Calu3 (cell line): ENCODE measurements at places on chromosomes 11 and 22.
A peak's percentile ranks its signal among the peaks of the same experiment; 100 is the strongest.

- no peak for DNase-seq
Measured at GRCh38 chr22:31585161-31585859, 76.7 kb downstream of the PISD start.

DNA sequence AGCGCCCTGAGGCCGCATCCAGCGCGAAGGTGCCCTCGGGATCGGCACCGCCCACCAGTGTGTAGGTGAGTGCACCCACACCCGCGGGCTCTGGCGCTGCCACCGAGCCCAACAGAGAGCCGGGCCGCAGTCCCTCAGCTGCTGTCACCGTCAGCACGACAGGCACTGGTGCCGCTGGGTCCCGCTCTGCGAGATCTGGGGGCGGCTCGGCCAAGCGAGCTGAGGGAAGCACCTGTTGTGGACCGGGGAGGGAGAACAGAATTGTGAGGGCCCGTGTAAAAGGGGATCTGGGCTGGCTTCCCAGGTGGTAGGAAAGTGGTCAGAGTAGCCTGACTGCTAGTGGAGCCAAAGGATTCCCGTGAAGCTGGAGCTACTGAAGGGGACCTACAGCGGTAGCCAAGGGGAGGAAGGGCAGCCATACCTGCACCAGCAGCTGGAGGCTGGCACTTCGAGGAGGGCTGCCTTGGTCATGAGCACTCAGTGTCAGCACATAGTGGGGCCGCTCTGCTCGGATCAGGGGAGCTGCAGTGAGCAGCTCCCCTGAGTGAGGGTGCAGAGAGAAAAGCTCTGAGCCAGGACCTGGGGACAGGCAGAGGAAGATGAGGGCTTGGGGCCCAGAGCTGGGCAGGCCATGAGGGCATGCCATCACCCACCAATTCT, 11.5 kb upstream of the TPP1 start:
- no peak for DNase-seq

GRCh38 chr11:124891373-124891861, 6.2 kb downstream of the ROBO4 start:
- DNase-seq: no peak

- no peak for DNase-seq
Measured at GRCh38 chr11:33016654-33017053, 976 bp downstream of the DEPDC7 start.

DNA sequence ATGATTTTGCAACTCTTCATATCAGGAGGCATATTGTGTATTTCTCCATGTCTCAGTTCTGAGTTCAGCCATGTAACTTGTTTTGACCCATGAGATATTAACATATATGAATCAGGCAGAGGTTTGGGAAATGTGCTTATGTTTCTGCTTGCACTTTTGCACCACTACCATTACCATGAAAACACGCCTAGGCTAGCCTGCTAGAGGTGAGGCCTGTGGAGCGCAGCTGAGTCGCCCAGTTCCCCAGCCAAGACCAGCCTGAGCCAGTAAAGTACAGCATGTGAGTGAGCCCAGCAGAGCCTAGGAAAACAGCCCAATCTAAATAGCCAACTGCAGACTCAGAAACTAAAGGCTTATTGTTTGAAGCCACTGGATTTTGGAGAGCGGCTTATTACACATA, 18.4 kb upstream of the MYOD1 start:
- DNase-seq: no peak

DNA sequence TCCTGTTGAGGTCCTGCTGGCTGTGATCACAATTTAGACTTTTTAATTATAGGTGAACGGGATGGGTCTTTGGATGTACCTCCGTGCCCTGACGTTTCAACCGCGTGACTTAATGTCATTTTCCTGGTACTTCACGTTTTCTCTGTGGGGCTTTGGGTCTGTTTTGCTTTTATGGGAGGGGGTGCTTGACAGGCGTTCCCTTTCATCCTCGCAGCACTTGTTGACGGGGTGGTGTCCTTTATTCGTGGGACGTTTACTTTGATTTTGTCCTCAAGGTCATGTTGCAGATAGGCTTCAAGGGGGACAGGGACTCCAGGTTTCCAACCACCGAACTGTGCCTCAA, 994 bp downstream of the PPP6R3 start:
- DNase-seq: no peak

- no peak for DNase-seq
Measured at GRCh38 chr11:2363577-2364370, 13.3 kb upstream of the CD81 start.

GRCh38 chr11:6414874-6415328, 4.0 kb downstream of the APBB1 start:
- no peak for DNase-seq

GRCh38 chr11:116360221-116360941, 412.4 kb downstream of the BUD13 start:
- no peak for DNase-seq

- no peak for DNase-seq
Measured at GRCh38 chr11:57942808-57943207, 80.9 kb upstream of the OR9Q1 start.

- DNase-seq: no peak
Measured at GRCh38 chr11:32100495-32100894, 9.6 kb downstream of the RCN1 start.

- DNase-seq: no peak
Measured at GRCh38 chr22:27135031-27135981, 477.9 kb downstream of the MIAT start.

DNA sequence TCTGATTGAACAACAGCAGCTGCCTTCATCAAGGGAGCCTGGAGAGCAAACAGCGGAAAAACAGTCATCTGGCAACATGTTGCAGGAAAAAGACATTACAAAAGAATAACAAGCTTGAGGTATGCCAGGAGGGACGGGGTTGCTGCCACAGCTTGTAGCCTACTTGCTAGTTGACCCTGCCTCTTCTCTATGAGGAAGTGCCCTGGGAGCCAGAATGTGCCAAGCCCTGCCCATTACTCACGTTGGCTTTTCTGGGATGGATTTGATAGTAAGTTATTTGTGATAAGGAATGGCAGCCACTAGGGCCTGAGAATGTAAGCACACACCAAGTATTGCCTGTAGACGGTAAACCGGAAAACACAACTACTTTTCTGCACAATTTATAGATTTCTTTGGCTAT, 113.5 kb upstream of the KIRREL3 start:
- DNase-seq: peak; percentile 19

- no peak for DNase-seq
Measured at GRCh38 chr11:61895046-61895717, 3.8 kb upstream of the FADS3 start.

DNA sequence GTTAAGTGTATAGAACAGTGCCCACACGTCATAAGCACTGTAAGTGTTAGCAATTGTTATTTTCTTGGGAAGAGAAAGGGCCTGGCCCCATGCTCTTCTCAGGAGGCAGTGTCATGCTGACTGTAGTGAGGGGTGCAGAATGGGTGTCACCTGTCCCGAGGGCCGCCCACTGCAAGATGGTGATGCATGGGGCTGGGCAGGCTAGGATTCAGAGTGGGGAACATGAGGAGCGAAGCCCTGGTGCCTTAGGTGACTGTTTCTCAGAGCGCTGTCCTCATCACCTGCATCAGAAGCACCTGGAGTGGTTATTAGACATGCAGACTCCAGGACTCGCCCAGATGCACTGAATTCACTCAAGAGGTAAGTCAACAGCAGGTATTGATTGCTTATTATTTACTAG, 101.0 kb upstream of the PARVA start:
- no peak for DNase-seq

- no peak for DNase-seq
Measured at GRCh38 chr11:126354631-126355323, 709 bp upstream of the ST3GAL4 start.

GRCh38 chr11:45333001-45333971, 47.1 kb upstream of the SYT13 start:
- peak; percentile 27 for DNase-seq

GRCh38 chr11:33533386-33534052, 167.1 kb downstream of the C11orf91 start:
- DNase-seq: no peak

- DNase-seq: no peak
Measured at GRCh38 chr11:93653080-93653479, 8.4 kb upstream of the CEP295 start.

DNA sequence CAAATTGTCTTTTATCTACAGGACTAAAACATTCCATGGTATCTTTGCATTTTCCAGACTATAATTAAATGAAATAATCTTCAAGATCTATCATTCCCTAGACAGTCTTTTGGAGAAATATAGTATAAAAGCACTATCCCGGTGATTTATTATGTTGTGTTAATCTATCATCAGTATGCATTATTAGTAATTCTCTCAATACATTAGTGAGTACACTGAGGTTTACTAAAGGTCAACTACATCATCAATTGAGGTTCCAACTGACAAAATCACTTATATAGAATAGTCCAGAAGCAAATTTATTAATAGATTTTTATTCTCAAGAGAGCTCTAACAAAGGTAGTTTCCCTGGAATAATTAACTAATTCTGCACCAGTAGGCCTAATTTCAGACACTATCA, 169.6 kb downstream of the KCNA4 start:
- no peak for DNase-seq

- peak; percentile 86 for DNase-seq
Measured at GRCh38 chr22:39994566-39995392, at the start of gene FAM83F. Gene FAM83F, plus strand, starts transcription at chr22:39994954. Its CDS starts 89 bp downstream, at chr22:39995043.

- DNase-seq: no peak
Measured at GRCh38 chr11:92131289-92131865, 93.2 kb upstream of the FAT3 start.

DNA sequence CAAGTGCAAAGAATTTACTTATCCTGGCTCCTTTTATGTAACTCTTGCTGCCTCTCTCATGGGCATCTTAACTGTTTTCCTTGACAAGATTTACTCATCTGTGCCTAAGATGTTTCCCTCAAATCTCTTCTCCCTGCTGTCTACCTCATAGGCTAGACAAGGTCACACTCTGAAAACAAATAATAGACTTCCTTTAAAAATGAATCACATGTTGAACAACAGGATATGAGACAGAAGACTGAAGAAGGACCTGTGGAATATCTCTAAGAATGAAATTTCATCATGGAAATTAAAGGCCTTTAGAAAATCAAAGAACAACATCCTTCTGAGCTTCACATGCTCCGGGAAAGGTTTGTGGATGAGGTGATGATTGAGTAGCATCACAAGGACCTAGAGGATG, 6.0 kb upstream of the SCGB2A2 start:
- no peak for DNase-seq

DNA sequence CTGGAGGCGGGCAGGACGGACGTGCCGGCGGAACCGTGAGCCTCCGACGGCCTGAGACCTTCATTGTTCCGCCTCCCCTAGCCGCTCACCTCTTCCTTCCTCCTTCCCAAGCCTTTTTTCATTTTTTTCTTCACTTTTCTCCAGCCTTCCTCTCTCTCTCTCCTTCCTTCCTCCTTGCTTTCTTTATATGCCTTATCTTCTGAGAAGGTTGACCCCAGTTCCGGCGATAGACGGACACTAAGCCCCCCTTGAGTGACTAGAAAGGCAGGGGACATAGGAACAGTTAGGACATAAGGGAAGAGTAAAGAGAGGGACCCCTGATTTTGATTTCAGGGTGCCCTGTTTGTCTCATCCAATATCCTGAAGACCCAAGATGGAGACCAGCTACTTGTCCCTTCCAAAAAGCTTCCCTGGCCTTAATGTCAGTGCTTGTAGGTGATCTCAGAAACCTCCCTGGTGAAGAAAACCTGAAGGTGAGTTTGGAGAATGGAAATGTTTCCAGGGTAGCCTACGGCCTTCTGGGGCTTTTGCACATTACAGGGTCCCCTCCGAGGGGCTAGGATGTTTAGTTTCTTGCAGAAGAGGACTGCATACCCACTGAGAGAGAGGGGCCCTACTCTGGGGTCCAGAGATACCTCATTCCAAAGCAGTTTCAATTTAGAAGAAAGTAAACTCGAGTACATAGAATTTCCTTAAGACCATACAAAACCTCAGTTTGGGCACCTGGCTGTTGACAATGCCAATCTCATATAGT, 3.5 kb downstream of the ADM start:
- no peak for DNase-seq

- no peak for DNase-seq
Measured at GRCh38 chr11:74543991-74544390, 48.4 kb upstream of the POLD3 start.

GRCh38 chr22:30252411-30253204, 6.0 kb upstream of the LIF start:
- DNase-seq: peak; percentile 93

DNA sequence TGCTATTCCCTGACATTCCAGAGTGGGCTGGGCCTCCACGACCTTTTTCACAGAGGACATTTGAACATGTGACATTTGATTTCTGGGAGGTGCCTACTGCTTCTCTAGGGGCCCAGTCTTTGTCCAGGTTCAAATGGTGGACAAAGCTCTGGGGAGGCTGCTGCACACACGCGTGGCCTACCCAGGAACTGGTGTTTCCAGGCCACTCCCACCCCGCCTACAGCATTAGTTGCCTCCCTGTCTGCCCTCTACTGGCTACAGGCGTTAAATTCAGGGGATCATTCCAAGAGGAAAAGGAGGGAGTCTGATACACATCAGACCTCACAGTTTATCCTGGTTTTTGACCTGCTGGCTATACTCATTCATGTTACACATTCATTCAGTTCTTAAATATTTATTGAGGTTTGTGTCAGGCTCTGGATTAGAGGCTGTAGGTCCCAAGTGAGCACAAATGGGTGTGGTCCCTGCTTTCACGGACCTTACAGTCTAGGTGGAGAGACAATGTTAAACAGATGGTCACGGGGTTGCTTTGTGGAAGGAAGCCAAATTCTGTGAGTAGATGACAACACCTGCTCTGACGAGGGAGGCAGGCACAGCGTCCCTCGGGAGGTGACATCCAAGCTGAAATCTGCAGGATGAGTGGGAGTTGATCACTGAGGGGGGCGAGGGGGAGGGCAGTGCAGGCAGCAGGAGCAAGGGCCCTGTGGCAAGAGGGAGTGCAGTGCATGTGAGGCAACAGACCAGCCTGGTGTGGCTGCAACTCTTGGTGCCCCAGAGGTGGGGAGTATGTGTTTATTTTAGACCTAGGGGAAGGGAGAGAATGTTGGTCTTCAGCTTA, 11.8 kb downstream of the TUB start:
- DNase-seq: peak; percentile 72

- no peak for DNase-seq
Measured at GRCh38 chr22:36464715-36465231, 16.7 kb downstream of the TXN2 start.

GRCh38 chr11:46265764-46266163, 11.7 kb upstream of the CREB3L1 start:
- no peak for DNase-seq

GRCh38 chr11:76339221-76339620, 41.7 kb downstream of the THAP12 start:
- no peak for DNase-seq

GRCh38 chr11:115503886-115504275, 334 bp downstream of the CADM1 start:
- no peak for DNase-seq

- DNase-seq: no peak
Measured at GRCh38 chr11:3026803-3027202, 30.4 kb downstream of the CARS1 start.

- peak; percentile 81 for DNase-seq
Measured at GRCh38 chr22:22848364-22848866, 39.2 kb upstream of the IGLL5 start.

GRCh38 chr11:119511614-119512306, 88.8 kb upstream of the THY1 start:
- DNase-seq: no peak

GRCh38 chr11:67469508-67469811, 409 bp upstream of the TMEM134 start:
- no peak for DNase-seq

- no peak for DNase-seq
Measured at GRCh38 chr11:129972611-129973010, 30.0 kb downstream of the PRDM10 start.

GRCh38 chr11:44621140-44621681, 55.7 kb downstream of the CD82 start:
- peak; percentile 78 for DNase-seq

- DNase-seq: no peak
Measured at GRCh38 chr11:119757378-119757777, 28.4 kb upstream of the NECTIN1 start.

- DNase-seq: no peak
Measured at GRCh38 chr22:37431366-37431765, 4.1 kb upstream of the ELFN2 start.
